ENCODE measurements at places on chromosomes 6 and 20. TPM values are rescaled to one million over a fixed set of nuclear protein-coding genes. Genes with fewer than 3 reads are reported as not detected.

DNA sequence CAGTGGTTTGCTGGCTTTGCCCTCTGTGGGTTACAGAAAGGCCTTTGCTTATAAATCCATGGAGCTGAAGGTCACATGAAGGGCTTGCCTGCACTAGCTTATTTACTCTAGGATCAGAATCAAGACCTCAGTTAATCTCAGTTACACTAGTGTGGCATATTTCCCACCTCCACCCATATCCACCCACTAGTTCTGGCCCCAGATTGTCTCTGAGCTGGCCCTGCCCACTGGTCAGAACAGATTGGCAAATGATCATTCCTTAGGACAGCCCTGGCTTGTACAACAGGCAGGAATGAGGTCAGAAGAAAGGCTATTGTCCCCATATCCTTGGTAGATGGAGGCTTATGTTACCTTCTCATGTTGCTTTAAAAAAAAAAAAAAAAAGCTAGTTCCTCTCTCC, 33.3 kb upstream of the SASH1 start:
- no peak for DNase-seq

DNA sequence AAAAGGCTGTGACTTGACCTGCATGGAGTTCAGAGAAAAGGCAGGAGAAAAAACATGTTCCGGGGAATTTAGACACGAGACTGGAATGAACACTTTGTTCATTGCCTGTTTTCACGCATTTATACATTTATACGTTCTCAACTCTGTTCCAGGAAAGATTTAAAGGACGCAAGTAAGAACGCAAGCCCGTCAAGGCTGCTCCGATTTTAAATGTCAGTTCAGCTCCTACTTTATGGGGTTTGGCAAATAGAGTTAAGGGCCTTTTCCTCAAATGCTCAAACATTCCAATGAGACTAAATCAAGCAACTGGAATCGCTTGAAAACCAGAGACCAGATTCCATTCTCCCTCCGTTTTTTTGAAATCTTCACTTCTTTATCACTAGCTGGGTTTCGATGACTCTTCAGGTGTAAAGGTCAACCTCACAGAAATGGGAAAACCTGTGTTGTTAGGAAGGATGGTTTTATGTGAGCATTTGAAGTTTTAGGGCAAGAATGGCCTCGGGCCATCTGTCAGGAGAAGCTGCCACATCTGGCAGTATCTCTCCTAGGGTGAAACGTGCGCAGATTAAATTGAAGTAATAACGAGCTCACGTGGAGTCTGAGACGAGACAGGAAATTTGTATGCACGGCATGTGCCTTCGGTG, 24.9 kb downstream of the TTLL2 start:
- no peak for DNase-seq

- DNase-seq = no peak
These were observed 18.4 kb downstream of the SCP2D1 start for GRCh38 chr20:18831830-18832499.

Gene OTOR
- polyA plus RNA-seq = not detected

Gene BPIFB2
- not detected for polyA plus RNA-seq

All from left kidney (tissue), 8 donors.